Cortex of kidney (tissue), 1 donor: ENCODE measurements at places on chromosomes 5 and 9.

DNA sequence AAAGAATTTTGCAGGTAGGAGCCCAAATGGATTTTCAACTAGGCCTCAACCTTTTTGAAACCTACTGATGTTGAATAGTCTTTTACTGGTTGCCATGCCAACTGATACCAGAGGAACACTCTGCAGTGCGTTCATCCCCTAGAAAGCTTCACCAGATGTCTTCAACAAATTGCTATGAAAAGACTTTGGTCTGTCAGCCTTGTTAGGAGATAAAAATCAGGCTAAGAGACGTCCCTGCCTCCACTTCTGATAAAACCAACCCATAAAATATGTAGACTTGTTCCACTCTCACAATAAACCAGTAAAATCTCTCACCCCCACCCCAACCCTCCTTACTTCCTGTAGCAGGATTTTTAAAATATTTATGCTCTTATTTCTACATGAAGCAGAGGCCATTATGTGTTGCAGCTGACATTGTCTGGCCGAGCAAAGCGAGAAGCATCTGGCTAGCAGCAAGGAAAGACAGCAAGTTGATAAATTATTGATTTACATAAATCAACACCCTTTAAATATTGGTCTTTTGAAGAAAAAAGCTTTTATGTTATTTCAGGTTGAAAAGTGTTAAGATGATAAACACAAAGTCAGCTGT lies 428.7 kb downstream of the ISL1 start:
- no peak for DNase-seq

DNA sequence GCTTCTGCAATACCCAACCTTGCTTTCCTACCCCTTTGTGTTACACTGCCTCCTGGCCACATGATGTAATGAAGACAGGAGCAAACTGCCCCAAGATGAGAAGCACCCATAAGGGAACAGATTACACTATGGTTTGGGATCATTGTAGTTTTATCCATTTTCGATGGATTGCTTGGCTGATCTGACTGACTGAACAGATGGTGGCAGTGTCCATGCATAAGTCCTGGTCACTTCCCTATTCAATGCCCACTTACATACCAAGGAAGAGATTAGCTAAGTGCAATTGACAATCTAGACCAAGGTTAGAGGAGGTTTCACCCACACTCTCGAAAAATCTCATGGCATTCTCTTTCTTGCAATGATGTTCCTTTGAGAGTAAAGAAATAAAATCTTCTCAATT lies 319.9 kb downstream of the RAB3C start:
- DNase-seq: no peak

DNA sequence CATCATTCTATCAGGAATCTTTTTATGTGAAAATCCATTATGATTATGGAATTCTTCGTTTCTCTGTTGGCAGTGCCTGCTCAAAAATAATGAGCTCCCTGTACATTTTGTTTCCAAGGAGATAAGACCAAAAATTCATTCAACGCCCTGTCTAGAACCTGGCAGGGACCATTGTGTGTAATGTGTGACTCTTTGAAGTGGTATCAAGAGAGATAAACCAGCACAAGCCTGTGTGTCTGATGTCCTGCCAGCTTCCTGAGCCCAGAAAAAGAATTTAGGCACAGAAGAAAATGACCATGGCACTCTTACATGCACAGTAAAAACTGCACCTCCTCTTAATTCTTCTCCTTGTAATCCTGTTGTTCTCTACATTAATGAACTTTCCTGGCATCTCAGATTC lies 177.4 kb downstream of the SAXO1 start:
- DNase-seq: no peak

GRCh38 chr9:36590231-36590630 lies 17.5 kb downstream of the MELK start:
- no peak for DNase-seq

DNA sequence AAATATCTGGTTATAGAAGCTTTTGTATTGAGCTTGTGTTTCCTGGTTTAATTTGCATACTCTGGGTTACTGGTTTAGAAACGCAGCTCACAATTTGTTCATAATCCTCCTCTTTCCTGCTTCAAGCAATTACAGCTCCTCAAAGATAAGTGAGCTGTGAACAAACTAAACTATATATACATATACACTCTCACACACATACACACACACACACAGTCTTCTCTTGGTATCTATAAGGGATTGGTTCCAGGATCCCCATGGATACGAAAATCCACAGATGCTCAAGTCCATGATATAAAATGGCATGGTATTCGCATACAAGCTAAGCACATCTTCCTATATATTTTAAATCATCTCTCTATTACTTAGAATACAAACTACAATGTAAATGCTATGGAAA lies 510.9 kb upstream of the CDH18 start:
- no peak for DNase-seq
